Mesendoderm (in vitro differentiated cells): ENCODE measurements at places on chromosomes 3 and 15.

GRCh38 chr15:71807691-71808091 lies 2.7 kb upstream of the NR2E3 start:
- peak; percentile 42 for DNase-seq

DNA sequence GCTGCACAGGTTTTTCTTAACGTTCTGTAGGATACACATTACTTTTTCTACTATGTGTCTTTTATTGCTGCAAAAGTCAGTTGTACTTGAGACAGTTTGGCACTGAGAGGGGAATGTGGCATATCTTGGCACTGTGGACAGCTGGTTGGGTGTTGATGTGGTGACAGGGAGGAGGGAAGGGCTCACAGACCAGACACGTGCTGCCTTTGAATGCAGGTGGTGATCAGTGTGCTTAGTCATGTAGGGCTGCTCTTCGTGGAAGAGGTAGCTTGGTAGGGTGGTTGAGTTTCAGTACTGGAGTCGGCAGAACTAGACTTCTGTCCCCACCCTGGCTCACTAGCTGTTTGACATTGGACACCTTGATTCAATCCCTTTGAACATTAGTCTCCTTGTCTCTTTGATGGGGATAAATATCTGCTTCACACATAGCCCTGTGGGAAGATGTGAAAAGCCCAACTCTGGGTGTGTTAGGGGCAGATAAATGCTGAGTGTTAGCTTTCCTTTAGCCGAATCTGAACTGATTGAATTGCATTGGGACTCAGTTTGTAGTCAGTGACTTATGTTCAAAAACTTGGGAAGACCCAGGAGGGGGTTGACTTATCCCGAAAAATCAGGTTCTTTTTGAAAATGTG lies 108.4 kb downstream of the PTPRG start:
- DNase-seq: peak; percentile 67

GRCh38 chr3:7934362-7934761 lies 567.3 kb upstream of the LMCD1 start:
- DNase-seq: no peak

GRCh38 chr15:57118013-57118799 lies 199.8 kb downstream of the TCF12 start:
- DNase-seq: peak; percentile 52

DNA sequence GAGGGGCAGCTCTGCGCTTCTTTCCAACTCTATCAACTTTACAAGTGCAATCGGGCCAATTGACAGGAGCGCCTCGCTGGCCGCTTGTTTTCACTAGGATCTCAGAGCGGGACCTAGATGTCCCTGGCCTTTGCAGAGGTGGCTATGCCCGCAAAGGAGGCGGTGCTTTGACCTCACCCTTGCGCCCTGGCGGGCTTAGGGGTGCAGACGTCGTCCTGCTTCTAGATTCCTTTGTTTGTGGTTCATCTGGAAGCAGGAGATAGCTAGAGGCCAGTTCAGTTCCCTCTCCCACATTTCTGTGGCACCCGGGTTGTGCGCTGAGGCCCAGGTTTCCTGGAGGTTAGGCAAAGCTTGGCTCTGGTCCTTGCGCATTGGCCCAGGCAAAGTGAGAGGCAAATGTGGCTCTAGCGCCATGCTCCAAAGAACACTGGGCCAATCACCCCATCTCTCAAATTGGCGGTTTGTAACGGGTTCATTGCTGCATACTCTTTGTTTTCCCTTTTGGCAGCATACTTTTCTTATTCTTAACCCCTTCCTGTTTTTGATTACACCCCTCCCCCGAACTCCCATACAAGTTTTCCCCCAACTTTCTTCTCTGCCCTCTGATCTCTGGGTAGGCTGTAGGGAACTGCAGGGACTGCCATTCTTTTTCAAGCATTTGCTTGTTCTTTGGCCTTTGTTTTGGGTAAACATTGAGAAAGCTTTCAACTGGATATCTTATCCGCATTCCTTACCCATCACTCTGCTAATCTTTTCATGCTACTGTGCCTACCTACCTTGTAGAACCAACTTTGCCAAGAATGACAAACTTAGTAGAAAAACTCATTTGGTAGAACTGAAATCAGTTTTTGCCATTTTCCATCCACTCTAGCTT lies 1.4 kb downstream of the PPM1L start:
- DNase-seq: peak; percentile 54

GRCh38 chr15:99930696-99931095 lies 197.5 kb upstream of the LYSMD4 start:
- no peak for DNase-seq

GRCh38 chr3:20236603-20237002 lies 50.6 kb upstream of the SGO1 start:
- DNase-seq: no peak

DNA sequence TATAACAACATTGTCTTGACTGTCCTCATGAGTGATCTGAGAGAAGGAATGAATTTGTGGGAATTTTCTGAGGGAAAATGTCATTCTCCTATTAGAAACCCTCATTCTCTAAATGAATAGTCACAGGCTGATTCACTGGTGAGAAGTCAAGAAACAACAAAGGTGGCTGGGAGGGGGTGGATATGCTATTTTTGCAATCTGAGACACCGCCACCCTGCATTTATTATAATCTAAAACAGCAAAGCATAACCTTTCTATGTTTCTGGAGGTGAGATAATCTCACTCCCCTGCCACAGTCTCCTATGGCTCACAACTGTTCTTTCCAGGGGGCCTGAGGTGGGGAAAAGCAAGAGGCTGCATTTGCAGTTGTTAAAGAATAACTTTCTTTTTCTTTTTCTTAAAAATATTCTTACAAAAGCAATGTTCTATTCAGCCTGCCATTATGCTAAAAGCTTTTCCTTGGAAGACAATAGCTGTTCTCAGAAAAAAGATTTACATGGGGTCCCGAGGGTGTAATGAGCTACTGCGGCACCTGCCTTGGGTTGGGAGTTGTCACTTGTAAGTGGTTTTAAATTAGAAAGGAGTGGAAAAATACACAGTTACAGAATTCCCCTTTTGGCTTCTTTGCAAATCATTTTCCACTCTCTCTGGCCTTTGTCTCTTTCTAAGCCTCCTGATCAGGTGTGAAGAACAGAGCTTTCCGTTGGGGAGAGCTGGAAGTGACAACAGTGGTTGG lies 220.9 kb downstream of the AGBL1 start:
- DNase-seq: no peak
